Activated CD4-positive, alpha-beta T cell treated with anti-CD3 and anti-CD28 coated beads for 4 hours (primary cell): ENCODE measurements at places on chromosomes 12 and 14.
A peak's percentile ranks its signal among the peaks of the same experiment; 100 is the strongest.

GRCh38 chr12:11836282-11837151 lies 187.0 kb downstream of the ETV6 start:
- peak; percentile 51 for DNase-seq

DNA sequence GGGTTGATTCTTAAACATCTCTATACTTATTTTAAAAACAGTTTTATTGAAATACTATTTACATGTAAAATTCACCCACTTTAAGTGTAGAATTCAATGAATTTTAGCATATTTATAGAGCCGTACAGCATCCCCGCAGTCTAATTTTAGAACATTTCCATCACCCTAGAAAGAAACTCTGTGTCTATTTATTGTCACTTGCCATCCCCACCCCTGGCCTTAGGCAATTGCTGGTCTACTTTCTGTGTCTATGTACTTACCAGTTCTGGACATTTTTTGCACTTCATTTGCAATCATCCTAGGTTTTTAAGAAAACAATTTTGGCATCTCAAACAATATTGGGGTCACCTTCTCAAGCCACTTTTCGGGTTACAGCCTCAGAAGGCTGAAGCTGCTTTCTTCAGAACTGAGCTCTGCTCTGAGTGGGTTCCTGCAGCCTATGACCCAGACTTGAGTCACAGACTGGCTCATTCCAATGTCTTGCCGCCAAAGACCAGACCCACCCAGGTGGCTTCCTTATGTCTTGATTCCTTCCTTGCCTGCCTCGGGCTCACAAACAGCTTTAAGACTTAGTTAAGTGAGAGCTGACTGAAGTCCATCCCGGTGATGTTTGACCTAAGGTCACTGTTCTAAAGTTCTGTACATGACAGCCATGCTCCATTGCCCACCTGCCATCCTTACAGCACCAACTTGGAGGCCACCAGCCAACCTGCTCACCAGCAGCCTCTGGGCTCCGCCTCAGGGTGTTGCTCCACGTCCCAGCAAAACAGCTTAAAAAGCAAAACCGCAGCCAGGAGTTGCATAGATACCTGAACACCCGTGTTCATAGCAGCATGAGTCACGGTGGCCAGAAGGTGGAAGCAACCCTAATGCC lies 131.5 kb downstream of the CHST11 start:
- DNase-seq = no peak

- DNase-seq = no peak
Measured at GRCh38 chr12:40146800-40147797, 41.2 kb upstream of the SLC2A13 start.

- DNase-seq = no peak
Measured at GRCh38 chr12:67786086-67786485, 137.5 kb downstream of the DYRK2 start.

DNA sequence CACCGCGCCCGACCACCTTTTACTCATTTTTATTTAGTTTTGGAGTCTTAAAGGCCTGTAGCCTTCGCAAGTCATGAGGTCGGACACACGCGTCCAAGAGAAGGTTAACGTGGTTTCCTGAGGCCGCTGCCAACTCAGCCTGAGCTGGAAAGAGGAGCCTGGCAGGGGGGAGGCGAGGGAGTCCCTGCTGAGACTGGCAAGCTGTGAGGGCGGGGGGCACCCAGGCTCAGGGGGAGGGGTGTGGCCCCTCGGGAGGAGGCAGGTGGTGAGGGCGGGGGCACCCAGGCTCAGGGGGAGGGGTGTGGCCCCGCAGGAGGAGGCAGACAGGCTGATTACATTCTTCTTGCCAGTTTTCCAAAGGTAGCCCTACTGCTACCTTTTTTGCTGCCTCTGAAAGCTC lies 143.2 kb downstream of the PIWIL1 start:
- DNase-seq = no peak

GRCh38 chr12:1912580-1913376 lies 5.7 kb downstream of the CACNA2D4 start:
- DNase-seq = no peak

- no peak for DNase-seq
Measured at GRCh38 chr12:46663318-46663717, 162.5 kb downstream of the SLC38A4 start.

- peak; percentile 18 for DNase-seq
Measured at GRCh38 chr14:81435391-81436295, 35.5 kb upstream of the STON2 start.

GRCh38 chr14:75393794-75394193 lies 34.0 kb upstream of the JDP2 start:
- no peak for DNase-seq

GRCh38 chr14:102182190-102182589 lies 42.5 kb downstream of the WDR20 start:
- no peak for DNase-seq

DNA sequence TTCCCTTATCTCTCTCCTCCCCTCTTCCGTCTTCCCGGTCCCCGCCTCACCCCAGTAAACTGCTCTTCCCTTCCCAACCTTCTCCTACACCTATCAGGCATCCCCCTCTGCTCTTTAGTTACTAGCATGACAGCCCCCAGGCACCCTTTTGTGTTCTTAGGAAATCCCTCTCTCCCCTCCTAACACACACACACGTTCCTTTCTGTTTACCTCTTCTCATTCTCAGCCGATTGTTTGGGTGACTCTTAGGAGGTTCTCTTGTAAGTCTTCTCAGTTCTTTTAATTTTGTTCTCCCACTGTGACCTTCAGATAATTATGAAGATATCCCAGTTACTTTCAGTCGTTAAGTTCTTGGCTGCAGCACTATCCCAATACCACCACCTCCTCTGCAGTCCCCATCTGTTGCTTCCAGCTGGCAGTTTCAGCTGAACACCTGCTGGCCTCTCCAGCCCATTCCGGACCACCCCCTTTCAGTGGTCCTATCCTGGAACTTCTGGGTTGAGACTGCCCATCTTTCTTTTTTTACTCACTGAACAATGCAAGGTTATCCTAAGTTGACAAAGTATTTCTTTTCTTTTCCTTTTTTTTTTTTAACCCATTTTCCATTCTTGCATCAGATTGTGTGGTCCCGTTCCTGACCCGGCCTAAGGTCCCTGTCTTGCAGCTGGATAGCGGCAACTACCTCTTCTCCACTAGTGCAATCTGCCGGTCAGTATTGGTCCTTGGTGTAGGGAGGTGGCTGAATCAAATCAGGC lies 711 bp downstream of the MARS1 start:
- no peak for DNase-seq

GRCh38 chr12:78226763-78227162 lies 396.1 kb downstream of the NAV3 start:
- DNase-seq = no peak

GRCh38 chr12:6354495-6355393 lies 12.9 kb upstream of the TNFRSF1A start:
- no peak for DNase-seq

GRCh38 chr12:1369938-1370500 lies 224.4 kb downstream of the FBXL14 start:
- no peak for DNase-seq

DNA sequence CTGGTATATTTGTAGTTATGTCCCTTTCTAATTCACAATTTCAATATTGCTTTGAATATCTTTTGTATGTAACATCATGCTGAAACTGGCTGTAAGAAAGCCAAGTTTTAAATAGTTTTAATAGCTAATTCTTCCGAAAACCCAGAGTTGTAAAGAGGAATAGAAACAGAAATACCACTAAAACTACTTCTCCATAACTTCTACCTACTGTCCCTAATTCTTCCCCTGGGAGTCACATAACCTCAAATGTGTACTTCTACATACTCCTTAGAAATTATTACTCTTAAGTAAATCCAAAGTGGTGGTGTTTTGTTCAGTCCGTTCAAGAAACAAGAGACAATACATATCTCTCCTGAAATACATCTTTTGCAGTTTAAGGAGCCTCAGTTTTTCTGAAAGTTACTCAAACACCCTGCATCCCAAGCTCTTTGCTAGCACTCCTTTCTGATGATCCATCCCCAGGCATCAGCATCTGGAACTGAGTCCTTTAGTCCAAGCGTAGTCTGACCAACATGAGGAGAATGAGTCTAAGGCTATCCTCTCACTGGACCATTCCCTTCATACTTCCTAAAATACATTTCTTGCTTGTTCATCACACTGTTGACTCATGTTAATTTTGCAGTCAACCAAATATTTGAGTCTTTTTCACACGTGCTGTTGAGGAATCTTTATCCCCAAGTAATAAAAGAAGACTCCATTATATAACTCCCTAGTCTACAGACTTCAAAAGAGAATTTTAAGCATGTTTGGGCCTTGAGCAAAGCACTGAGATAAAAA lies 214.3 kb upstream of the NUDT4 start:
- no peak for DNase-seq

DNA sequence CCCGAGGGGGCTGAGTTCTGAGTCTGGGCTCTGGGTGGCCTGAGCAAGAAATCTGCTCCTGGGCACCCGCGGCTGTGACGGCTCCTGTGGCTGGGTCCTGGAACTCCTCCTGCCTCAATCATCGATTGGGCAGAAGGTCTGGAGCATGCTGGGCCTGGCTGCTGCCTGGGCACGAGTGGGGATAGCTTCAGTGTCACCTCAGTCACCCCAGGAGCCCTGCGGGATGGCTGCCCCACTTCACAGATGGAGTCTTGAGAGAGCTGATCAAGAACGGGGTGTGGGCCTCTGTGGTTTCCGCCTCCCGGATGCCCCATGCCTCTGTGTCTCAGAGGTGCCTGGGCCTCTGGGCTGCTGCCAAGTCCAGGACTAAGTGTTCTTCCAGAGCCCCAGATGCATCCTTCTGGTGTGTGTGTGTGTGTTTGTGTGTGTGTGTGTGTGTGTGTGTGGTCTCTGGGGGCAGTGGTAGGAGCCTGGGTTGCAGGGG lies 185.6 kb upstream of the C14orf180 start:
- peak; percentile 45 for DNase-seq

DNA sequence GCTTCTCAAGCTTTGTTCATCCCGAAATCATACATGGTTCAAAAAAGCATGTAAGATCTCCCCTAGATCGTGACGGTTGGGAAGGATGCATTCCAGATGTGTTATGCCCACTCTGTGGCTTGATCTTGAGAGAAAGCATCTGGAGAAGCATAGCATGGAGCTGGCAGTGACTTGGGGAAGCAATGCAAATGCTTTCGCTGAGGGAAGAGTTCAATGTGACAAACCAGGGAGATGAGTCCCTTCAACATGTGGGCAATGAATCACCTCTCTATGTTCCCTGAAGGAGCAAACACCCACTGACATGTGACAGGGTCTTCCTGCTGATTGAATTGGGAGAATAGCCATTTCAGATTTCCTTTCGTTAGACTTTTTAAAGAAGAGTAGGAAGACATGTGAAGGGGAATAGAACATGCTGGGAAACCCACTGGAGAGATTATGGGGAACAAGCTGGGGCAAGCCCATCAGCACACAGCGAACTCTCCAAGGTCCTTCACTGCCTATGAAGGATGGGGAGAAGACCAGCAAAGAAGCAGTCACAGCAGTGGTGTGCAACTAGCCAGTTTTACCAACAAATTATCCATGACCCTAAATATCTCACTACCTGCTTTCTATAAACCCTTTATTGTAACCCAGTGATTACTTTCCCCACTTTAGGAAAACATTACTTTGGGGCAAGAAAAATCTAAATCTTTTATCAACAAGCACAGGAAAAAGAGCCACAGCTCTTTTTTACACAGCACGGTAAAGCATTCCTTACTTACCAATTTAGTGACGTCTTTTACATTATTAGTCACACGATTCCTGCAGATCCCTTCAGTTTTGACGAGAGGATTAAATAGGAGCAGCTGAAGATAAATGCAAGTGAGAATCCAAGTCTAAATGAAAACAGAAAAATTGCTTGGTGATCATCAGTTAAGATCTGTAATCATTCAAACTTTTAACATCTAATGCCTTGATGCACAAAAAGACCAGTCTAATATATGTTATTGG lies 35.0 kb downstream of the KITLG start:
- DNase-seq = no peak

DNA sequence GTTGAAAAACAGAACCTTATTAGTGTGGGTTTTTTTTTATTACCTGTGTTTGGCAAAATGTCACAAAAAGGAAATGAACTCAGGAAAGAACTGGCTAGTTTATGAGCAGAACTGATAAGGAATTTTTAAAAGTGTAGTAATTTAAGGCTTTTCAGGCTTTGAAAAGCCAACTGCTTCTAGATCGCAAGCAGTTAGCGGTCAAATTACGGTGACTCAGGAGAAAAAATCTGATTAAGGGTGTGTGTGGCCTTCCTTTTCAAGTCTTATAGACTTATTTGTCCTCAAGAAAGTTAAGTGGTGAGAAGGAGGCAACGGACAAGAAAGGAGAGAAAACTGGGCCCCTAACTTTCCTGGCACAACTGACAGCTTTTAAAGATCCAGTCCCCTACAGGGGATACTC lies 33.4 kb downstream of the PDZRN4 start:
- DNase-seq = no peak

- DNase-seq = no peak
Measured at GRCh38 chr14:36996133-36996856, 176.1 kb downstream of the SLC25A21 start.

DNA sequence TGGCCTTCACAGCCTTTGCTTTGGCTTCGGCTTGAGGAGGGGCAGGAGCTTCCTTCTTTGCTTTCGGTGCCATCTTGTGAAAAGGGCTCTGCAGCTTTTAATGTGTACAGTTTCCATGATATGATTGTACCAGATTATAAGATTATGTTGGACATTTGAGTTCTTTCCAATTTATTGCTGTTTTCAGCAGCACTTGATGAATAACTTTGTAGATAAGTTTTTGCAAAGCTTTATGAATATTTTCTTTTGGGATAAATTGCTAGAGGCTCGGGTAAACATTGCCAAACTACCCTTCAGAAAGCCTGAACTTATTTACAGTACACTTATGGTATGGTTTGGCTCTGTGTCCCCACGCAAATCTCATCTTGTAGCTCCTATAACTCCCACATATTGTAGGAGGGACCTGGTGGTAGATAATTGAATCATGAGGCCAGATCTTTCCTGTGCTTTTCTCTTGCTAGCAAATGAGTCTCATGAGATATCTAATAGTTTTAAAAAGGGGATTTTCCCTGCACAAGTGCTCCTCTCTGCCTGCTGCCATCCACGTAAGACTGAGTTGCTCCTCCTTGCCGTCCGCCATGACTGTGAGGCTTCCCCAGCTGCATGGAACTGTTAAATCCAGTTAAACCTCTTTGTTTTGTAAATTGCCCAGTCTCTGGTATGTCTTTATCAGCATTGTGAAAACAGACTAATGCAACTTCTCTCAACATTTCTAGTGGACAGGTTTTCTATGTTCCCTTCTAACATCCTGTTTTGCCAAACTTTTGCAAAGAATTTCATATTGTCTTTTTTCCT lies 70.4 kb downstream of the RCOR1 start:
- DNase-seq = no peak

- no peak for DNase-seq
Measured at GRCh38 chr12:6725350-6725749, 1.5 kb downstream of the COPS7A start.
